Mesenteric fat pad (tissue), 1 donor: ENCODE measurements at places on chromosomes 5 and 9. TPM values are rescaled to one million over a fixed set of nuclear protein-coding genes. Genes with fewer than 3 reads are reported as not detected.

Gene TMEFF1
- total RNA-seq, result 0.42 TPM

Gene CDC20B
- not detected for total RNA-seq

Gene SLC6A19
- total RNA-seq, result 0.32 TPM

Gene LCN9
- total RNA-seq, result not detected

Gene KIF12
- 0.84 TPM for total RNA-seq
